A673 (cell line): ENCODE measurements at places on chromosomes 4 and X.

DNA sequence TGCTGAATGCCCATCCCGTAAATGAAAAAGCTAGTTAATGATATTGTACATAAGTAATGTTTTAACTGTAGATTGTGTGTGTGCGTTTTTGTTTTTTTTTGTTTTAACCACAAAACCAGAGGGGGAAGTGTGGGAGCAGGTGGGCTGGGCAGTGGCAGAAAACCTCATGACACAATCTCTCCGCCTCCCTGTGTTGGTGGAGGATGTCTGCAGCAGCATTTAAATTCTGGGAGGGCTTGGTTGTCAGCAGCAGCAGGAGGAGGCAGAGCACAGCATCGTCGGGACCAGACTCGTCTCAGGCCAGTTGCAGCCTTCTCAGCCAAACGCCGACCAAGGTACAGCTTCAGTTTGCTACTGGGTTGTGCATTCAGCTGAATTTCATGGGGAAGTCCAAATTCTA, at the start of gene SPP1:
Gene SPP1 (plus strand): TSS at position 249 of the 400 bp plus-strand sequence. CDS start 1,182 bp downstream, outside the sequence.
- no peak for DNase-seq

DNA sequence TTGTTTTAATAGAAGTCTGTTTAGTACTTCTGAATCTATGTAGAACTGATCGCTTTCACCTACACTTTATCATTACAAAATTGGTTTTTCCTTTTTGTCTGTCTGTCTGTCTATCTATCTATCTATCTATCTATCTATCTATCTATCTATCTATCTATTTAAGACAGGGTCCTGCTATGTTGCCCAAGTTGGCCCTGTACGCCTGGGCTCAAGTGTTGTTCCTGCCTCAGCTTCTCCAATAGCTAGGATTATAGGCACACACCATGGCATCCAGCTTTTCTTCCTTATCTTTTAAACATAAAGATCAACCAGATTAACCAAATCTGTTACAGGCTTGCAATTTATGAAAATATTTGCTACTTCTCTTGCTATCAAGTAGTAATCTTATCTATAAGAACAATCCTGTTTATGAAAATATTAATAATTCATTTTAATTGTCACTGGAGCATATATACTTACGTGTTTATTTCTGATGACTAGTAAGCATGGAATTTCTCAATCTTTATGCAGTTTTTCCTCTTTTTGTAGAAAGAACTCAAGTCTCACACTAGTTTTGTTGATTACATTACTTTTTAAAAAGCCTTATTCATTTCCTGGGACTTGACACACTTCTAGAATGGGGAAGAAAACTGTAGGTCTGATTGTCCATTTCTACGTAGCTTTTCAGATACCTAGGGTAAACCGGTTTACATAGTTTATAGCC, 24.5 kb downstream of the KIAA0232 start:
- no peak for DNase-seq

DNA sequence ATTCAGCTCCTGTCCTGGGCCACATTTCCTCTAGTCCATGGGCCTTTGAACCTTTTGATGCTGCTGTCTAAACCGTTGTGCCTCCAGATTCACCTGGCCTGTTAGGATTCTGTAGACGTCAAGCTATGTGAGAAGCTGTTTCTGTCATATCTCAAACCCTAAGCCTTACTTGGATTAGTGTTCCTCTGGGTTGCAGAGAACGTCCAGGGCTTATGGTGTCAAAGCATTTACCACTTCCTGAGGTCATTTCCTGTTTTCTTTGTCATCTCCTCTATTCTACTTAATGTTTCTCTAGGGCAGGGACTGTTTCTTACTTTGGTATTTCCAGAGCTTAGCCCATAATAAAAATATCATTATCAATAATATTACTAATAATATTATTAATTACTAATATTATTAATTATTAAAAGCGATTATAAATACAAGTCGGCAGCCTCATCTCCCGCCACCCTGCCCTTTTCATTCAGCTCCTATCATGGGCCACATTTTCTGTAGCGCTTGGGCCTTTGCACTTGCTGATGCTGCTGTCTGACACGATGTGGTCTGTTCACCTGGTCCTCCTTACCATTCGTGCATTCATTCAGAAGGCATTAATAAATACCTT, 19.1 kb downstream of the PRIMPOL start:
- DNase-seq: no peak

DNA sequence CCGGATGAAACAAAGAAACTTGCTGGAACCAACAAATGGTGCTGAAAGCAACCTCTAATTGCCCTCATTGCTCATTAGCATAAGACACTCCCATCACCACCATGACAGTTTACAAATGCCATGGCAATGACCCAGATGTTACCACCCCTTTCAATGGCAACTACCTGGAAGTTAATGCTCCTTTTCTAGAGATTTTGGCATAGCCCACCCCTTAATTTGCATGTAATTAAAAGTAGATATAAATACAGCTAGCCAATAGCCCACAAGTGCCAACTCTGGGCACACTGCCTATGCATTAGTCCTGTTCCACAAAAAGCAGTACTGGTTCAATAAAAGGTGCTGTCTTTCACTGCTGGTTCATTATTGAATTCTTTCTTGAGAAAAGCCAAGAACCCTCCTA, 410.3 kb upstream of the PPP1R2C start:
- no peak for DNase-seq

DNA sequence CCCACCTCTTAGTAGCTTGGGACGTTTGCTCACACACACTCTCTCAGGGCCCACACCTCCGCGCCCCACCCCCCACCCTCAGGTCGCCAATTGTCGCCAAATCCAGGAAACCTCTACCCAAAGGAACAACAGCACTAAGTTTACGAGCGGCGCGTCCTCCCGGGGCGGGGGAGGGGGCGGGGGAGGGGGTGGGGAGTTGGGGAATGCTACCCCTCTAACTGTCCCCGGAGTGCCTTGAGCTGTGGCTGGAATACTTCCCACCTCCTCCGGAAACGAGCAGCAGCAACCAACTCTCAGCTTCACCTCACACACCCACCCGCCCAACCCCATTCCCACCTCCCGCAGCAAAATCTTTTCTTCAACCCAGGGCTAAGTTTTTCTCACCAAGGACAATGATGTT, 135.6 kb upstream of the ZIC3 start:
- DNase-seq: no peak

DNA sequence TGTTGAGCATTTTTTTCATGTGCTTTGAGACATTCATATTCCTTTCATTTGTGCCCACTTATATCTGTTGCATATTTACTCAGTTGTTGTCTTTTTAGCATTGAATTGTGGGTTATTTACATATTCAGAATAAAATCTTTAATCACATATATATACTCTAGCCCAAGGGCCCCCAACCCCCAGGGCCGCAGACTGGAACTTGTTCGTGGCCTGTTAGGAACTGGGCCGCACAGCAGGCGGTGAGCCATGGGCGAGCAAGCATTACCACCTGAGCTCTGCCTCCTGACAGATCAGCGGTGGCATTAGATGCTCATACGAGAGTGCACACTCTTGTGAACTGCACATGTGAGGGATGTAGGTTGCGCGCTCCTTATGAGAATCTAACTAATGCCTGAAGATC, 480.6 kb downstream of the KCTD8 start:
- no peak for DNase-seq

- no peak for DNase-seq
Measured at GRCh38 chrX:21666679-21667078, 8.5 kb upstream of the KLHL34 start.

- peak; percentile 41 for DNase-seq
Measured at GRCh38 chr4:117965622-117966021, 68.7 kb upstream of the NDST3 start.

- DNase-seq: no peak
Measured at GRCh38 chrX:103330681-103331288, 746 bp downstream of the TCEAL7 start.

GRCh38 chr4:92344216-92344615, 40.5 kb downstream of the GRID2 start:
- DNase-seq: no peak
